ENCODE measurements at places on chromosomes 3 and 15. TPM values are rescaled to one million over a fixed set of nuclear protein-coding genes. Genes with fewer than 3 reads are reported as not detected.

FOXL2 gene
- not detected for polyA plus RNA-seq

LINS1 gene
- polyA plus RNA-seq, result 23.2 TPM

ABHD17C gene
- polyA plus RNA-seq, result 0.11 TPM

GPR176 gene
- 0.46 TPM for polyA plus RNA-seq

RTP4 gene
- 5.9 TPM for polyA plus RNA-seq

DENND4A gene
- polyA plus RNA-seq, result 24.7 TPM

CADPS gene
- not detected for polyA plus RNA-seq

ABHD5 gene
- polyA plus RNA-seq, result 7.4 TPM

SCN11A gene
- not detected for polyA plus RNA-seq

NEK11 gene
- polyA plus RNA-seq, result 1.5 TPM

CKMT1B gene
- not detected for polyA plus RNA-seq

JMJD7 gene
- 15.6 TPM for polyA plus RNA-seq

CLDN16 gene
- polyA plus RNA-seq, result not detected

ARPP19 gene
- 64.6 TPM for polyA plus RNA-seq

FEZF2 gene
- not detected for polyA plus RNA-seq

GXYLT2 gene
- not detected for polyA plus RNA-seq

PRSS50 gene
- polyA plus RNA-seq, result not detected

PLS1 gene
- polyA plus RNA-seq, result not detected

RASSF1 gene
- 155 TPM for polyA plus RNA-seq

THAP10 gene
- 0.68 TPM for polyA plus RNA-seq

FBN1 gene
- polyA plus RNA-seq, result not detected

RPSA gene
- polyA plus RNA-seq, result 1,214 TPM

OCA2 gene
- not detected for polyA plus RNA-seq

SEC62 gene
- 273 TPM for polyA plus RNA-seq

OR5K2 gene
- not detected for polyA plus RNA-seq

SLC28A1 gene
- not detected for polyA plus RNA-seq

MFAP1 gene
- 10.9 TPM for polyA plus RNA-seq

C2CD4A gene
- polyA plus RNA-seq, result not detected

CCDC54 gene
- not detected for polyA plus RNA-seq

CCR3 gene
- 0.15 TPM for polyA plus RNA-seq

TFDP2 gene
- 29.7 TPM for polyA plus RNA-seq

MOBP gene
- not detected for polyA plus RNA-seq

LNP1 gene
- polyA plus RNA-seq, result 0.88 TPM

CD96 gene
- 84.7 TPM for polyA plus RNA-seq

CCDC174 gene
- 38.8 TPM for polyA plus RNA-seq

FAM43A gene
- polyA plus RNA-seq, result 33.1 TPM

PHC3 gene
- 81.2 TPM for polyA plus RNA-seq

AGTR1 gene
- polyA plus RNA-seq, result not detected

CLRN1 gene
- polyA plus RNA-seq, result not detected

NR1I2 gene
- polyA plus RNA-seq, result 0.58 TPM

SLC2A2 gene
- not detected for polyA plus RNA-seq

MNS1 gene
- polyA plus RNA-seq, result 0.63 TPM

FETUB gene
- not detected for polyA plus RNA-seq

GRAMD1C gene
- 11.8 TPM for polyA plus RNA-seq

EPHA3 gene
- not detected for polyA plus RNA-seq

GNAT1 gene
- not detected for polyA plus RNA-seq

GOLGA8Q gene
- polyA plus RNA-seq, result 0.23 TPM

RIOX2 gene
- 28.8 TPM for polyA plus RNA-seq
